Dorsolateral prefrontal cortex (tissue), 122 donors: ENCODE measurements at places on chromosomes 4 and X. TPM values are rescaled to one million over a fixed set of nuclear protein-coding genes. Genes with fewer than 3 reads are reported as not detected.

DNA sequence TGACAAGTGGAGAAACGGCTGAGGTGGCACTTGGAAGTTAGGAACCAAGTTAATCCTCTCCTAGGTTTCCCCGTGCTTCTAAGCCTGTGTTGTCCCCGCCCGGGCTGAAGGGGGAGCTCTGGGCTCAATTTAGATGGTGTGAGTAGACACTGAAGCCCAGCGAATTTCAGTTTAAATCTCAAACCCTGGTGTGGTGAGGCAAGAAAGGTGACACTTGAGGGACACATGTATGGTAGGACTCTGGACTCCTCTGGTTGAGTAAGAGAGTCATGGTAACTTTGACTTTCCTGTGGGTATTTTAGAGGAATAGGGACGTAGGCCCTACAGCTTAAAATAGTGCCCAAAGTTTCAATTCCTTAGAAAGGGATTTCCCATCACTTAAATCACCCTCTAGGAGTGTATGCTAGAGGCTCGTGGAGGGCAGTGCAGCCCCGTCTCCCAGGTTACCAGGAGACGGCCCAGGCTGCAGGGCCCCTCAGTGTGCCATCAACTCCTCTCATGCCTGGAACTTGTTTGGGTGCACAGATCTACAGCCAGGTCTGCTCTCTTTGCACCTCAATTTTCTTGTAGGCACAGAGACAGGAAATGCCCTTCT, 24.0 kb downstream of the HAND2 start:
- peak; percentile 44 for DNase-seq

GRCh38 chrX:8272821-8273220, 101.8 kb upstream of the VCX2 start:
- no peak for DNase-seq

GRCh38 chrX:95291561-95291960, 1393.1 kb upstream of the DIAPH2 start:
- no peak for DNase-seq

DNA sequence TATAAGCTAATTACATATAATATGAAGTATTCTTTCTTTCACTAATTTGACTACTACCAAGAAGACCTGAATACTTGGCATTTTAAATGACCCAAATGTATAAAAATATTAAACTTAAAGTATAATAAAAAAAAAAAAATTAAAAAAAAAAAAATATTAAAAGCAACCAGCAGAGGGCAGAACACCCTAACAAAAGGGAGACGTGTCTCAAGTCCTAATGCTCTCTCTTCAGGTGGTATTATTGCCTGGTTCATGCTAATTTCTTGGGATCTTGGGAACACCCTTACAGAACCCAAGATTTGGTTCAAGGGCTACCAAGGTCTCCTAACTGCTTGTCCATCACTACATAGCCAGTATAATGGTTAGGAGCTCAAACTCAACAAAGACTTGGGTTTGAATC, 754.8 kb downstream of the RAB28 start:
- no peak for DNase-seq

- no peak for DNase-seq
Observed at GRCh38 chr4:6957994-6958393, 48.4 kb downstream of the TBC1D14 start.

DNA sequence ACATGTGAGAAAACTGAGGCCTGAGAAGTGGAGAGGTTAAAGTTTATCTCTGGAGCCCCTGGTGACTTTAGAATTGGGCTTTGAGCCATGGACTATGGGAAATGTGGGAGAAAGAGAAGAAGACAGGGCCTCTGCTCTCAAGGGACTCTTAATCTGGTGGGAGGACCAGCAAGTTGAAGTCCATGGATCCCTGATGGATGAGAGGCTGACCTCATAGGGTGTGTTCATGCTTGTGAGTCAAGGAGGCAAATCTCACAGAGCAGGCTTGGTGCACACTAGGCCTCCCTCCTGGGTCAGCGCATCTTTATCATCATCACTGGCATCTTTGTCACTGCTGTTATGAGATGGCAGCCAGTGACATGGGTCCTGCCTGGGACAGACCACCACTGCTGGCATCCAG, 211.9 kb downstream of the AFAP1 start:
- no peak for DNase-seq

DNA sequence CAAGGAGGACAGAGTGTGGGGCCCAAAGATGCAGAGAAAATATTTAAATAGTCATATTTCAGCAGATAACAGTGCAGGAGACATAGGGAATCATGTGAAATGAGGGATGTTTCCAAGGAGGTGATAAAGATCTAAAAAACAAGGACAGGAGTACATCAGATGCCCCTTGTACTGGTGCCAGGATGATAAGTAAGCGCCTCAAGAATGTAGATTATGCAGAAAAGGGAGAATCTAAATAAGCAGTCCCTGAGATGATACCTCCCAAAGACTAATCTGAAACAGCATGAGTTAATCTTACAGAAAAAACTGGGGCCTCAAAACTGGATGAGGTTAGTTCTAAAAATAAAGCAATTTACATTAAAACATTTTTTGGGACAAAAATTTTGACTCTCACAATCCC, 136.1 kb upstream of the WDFY3 start:
- DNase-seq, result no peak

DNA sequence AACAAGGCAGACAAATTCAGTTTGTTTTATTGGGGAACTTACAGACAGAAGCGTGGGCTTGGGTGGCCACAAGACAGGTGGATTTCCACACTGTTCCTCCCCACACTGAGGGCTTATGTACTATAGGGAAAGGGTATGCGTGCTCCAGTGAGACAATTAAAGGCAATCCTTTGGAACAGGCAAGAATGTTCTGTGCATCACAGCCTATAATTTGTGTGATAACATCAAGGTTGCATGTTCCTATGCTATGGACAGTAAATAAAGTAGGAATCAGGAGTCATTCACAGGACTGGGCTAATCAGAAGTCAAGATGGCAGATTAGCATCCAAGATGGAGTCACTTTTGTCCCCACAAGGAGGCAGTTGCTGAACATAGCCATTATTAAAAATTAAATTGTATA, 84.6 kb upstream of the TRIM2 start:
- DNase-seq, result no peak

DNA sequence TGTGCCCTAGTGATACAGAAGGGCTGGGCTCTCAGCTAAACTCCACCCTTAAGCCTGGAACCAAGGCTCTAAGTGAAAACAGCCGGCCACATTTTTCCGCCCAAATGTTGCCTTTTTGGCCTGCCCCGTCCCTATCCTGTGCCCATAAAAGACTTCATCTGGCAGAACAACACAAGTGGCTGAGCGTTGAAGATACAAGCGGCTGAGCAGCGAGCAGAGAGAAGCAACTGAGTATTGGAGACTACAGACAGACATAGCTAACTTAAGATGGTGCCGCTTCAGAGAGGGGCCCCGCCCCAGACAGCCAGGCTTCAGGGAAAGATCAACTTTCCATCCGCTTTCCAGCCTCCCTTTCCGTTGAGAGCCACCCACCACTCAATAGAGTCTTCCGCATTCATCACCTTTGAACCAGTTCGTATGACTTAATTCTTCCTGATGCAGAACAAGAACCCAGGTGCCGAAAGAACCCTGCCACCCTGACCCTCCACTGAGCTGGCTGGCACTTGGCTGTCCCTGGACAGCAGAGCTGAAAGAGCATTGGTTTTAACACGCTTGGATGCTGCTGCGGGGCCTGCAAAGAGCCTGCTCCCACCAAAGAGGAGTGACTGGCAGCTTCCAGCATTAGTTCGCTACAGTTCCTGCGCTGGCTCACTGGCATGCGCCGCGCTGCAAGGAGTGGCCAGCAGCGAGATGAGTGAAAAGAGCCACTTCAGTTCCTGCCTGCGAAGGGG, 853.2 kb upstream of the INTU start:
- no peak for DNase-seq

GRCh38 chrX:129750971-129751370, 12.2 kb downstream of the XPNPEP2 start:
- no peak for DNase-seq

The SCML2 gene
- 1.8 TPM for total RNA-seq

The RTL3 gene
- not detected for total RNA-seq

The USP26 gene
- not detected for total RNA-seq
